AG04449 (cell line): ENCODE measurements at places on chromosomes 2 and 18.

GRCh38 chr2:192551760-192552159 lies 357.0 kb upstream of the TMEFF2 start:
- DNase-seq: no peak

DNA sequence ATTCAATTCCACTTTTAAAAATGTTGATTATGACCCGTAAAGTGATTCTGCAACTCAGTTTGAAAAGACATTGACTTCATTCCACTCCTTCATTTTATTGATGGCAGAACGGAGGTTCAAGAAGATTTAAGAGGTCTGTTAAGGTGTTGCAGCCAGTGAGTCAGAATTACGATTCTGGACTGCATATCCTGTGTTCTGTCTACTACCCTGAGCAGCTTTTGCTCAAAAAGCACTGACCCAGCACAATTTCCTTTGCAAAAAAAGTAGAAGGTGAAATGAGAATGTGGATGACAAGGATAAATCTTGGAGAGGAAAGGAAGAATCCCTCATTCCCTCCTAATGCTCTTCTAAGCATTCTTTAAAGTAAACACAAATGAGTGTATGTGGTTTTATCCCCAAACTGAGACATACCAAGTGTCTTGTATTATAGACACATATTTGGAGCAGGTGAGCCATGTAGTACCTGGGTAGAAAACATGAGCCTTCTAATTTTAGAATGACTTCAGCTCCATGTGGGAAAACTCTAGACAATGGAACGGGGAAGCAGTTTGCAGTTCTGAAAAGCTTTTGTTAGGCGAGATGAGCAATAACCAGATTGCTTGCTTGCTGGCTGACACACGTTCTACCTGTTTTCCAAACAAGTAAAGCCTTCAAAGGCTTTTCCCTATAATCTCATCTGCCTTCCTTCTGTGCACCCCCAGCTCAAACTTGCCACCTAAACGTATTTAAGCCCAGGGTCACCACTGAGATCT lies 44.7 kb downstream of the TGFA start:
- DNase-seq: no peak

- no peak for DNase-seq
These were observed 136.4 kb downstream of the HDAC4 start for GRCh38 chr2:239264492-239264837.

DNA sequence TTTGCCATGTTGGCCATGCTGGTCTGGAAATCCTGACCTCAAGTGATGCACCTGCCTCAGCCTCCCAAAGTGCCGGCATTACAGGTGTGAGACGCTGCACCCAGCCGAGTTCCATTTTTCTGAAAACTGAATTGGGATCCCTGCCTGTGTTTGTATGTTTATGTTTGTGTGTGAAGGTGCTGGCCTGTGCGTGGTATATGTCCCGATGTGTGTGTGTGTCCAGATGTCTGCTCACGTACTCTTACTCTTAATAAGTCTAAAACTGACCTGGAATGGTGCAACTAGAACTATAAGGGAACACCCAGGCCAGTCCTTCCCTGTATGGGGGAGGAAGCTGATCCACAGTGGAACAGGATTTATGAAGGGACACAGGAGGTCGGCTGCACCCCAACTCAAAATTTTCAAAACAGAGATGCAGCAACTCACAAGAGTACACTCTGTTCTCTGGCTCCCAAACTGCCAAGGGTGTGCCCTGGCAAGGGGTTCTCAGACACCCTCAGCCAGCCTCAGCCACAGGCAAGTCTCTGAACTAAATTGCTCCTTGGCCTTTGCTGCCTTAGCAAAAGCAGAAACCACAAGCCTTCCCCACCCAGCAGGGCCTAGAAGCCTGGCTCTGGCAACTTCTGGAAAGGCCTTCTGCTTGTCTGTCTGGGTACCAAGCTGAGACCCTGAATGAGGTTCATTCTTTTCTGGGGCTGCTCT lies 36.5 kb downstream of the RHOB start:
- DNase-seq: no peak

GRCh38 chr2:67724261-67724660 lies 327.1 kb downstream of the ETAA1 start:
- no peak for DNase-seq
